Mesenteric fat pad (tissue), 1 donor: ENCODE measurements at places on chromosomes 6 and 20. TPM values are rescaled to one million over a fixed set of nuclear protein-coding genes. Genes with fewer than 3 reads are reported as not detected.

CST2 gene
- total RNA-seq: not detected

SRC gene
- 23.9 TPM for total RNA-seq

TP53TG5 gene
- not detected for total RNA-seq

SNPH gene
- total RNA-seq: 4.9 TPM

KCNQ2 gene
- total RNA-seq: not detected

SCRT2 gene
- total RNA-seq: not detected

LGSN gene
- not detected for total RNA-seq

OPRM1 gene
- total RNA-seq: not detected

PACSIN1 gene
- not detected for total RNA-seq

KCNQ5 gene
- not detected for total RNA-seq

RIN2 gene
- 74.1 TPM for total RNA-seq

DEFB124 gene
- total RNA-seq: 1.7 TPM

TBX18 gene
- total RNA-seq: 13.8 TPM

ENPP1 gene
- total RNA-seq: 32.1 TPM

NT5DC1 gene
- 38.4 TPM for total RNA-seq

FRMD1 gene
- total RNA-seq: 7.6 TPM
